Lower leg skin (tissue), 4 donors: ENCODE measurements at places on chromosomes 2 and 18. TPM values are rescaled to one million over a fixed set of nuclear protein-coding genes. Genes with fewer than 3 reads are reported as not detected.

- no peak for DNase-seq
Observed at GRCh38 chr2:11665510-11666362, 4.3 kb downstream of the NTSR2 start.

DNA sequence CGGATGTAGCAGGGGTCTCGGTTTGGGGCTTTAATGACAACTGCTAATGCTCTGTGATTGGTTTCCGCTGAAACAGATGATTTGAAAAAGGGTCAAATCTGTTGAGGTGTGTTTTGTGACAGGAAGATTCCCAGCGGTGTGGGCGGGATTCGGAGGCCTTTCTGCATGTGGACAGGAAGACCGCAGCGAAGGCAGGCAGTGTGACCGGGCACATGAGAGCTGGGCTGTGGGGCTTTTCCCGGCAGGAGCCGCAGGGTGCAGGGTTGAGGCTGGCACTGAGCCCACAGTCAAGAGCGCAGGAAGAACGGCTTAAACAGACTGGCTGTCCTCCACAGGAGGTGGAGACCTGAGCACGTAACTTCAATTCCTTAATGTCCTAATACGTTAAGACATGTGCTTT lies 180.0 kb upstream of the TPO start:
- DNase-seq = no peak

- no peak for DNase-seq
Observed at GRCh38 chr18:26017929-26018328, 72.5 kb downstream of the SS18 start.

Gene SERPINB2
- total RNA-seq = 111 TPM

Gene KCTD1
- 46.4 TPM for total RNA-seq

Gene TNS1
- total RNA-seq = 57.7 TPM
